ENCODE measurements at places on chromosomes 13 and 19.

- no peak for DNase-seq
Measured at GRCh38 chr19:9671655-9672054, 3.2 kb downstream of the ZNF562 start.

DNA sequence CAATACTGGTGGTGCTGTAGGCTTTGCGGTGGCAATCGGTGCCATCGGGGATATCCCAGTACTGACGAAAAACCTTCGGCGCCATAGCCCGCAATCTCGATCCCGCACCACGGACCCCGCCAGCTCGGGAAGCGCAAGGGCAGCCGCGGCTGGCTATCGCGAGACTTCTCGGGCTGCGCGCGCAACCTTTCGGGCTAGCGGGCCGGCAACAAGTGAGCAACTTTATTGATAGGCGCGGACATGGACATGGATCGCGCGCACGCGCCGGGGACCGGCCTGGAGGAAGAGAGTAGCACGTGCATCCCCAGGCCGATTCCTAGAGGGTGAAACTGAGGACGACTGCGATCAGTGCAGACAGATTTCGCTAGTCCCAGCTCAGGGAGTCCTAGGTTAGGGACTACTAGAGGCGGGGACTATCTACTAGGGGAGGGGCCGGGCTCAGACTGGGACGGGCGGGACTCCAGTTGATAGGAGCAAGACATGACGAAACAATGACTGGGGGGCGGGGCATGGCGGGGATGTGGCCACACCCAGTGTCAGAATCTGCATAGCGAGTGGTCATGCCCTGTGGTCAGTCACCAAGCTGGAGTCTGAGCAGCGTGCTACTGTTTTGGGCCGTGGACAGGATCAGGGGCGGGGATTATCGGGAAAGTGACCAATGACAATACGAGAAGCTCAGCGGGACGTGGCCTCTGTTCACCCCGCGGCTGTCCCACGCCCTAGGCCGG, at the start of gene NDUFA11:
TSS of gene NDUFA11 (minus strand) at position 167 of the 728 bp plus-strand sequence. CDS start at position 85, 82 bp downstream.
- peak; percentile 94 for DNase-seq

DNA sequence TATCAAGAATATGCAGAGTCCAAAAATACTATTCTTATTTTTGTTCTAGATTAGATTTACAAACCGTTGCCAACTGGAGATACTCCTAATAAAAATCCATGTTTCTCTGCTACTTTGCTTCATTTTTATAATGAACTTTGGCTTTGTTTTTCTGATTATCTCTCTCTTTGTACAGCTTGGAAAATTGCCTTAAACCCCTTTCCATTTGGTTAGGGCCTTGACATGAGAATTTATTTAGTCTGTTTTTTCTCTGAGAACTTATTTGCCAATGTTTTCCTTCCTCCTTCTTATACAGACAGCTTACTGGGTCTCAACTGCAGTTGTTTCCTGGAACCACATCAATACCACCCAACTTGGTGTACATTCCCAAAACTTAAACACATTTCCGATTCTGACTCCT, 555.4 kb downstream of the SLITRK6 start:
- DNase-seq = no peak

DNA sequence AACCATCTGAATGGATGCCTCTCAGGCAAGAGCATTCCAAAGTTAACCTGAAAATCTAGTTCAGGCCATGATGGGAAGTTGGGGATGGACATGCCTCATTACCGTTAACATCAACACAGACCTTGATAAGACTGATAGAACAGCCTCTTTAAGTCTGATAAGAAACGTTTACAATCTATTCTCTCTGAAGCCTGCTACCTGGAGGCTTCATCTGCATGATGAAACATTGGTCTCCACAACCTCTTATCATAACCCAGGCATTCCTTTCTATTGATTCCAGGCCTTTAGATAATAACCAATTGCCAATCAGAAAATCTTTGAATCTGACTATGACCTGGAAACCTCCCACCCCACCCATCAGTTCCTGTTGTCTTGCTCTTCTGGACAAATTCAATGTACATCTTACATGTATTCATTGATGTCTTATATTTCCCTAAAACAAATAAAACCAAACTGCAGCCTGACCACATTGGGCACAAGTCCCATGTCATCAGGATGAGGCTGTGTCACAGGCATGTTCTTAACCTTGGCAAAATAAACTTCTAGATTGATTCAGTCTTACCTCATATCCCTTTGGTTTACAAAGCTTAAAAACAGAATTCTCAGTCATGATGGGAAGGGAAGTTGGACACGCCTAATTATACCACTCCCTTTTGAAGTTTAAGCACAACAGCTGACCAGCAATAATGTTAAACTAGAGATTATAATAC, 843.8 kb upstream of the SPRY2 start:
- no peak for DNase-seq

GRCh38 chr19:33722456-33723239, 74.0 kb upstream of the KCTD15 start:
- DNase-seq = no peak
